ENCODE measurements at places on chromosomes 12 and 14.

- peak; percentile 61 for DNase-seq
These were observed 59.7 kb upstream of the NAP1L1 start for GRCh38 chr12:76144245-76144549.

GRCh38 chr12:78395961-78396360, 468.6 kb upstream of the SYT1 start:
- DNase-seq: no peak

- no peak for DNase-seq
These were observed 116.0 kb upstream of the LHX5 start for GRCh38 chr12:113587720-113588119.

GRCh38 chr12:105234197-105234596, 1.8 kb downstream of the APPL2 start:
- DNase-seq: no peak

DNA sequence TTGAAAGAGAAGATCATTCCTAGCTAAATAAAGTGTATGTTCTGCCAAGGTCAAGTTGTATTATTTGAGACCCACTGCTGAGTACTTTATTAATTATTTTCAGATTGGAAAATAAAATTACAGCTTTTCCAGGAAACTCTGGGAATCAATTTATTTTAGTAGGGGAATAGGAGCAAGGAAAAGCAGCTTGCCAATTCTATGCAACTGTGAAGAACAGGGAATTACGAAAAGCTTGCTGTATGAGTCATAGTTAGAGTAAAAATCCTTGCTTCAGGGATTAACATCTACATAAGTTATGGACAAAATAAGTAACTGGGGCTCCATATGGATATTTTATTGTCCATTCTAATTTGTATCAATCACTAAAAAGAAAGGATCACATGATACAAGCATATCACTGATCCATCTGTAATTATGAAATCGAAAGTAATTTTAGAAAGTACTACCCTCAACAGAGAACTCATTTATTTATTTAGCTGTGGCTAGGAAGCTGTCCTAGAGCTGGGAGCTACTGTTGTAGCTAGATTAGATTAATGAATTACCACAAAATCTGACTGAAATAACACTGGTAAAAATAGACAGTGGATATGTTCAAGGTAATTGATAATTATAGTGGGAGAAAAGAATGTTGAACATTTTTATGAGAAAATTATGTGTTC, 303.5 kb upstream of the NPAS3 start:
- peak; percentile 69 for DNase-seq

GRCh38 chr12:8157484-8158198, 826 bp downstream of the ZNF705A start:
- DNase-seq: no peak

- DNase-seq: no peak
These were observed 97.3 kb upstream of the BTG1 start for GRCh38 chr12:92242907-92243306.

DNA sequence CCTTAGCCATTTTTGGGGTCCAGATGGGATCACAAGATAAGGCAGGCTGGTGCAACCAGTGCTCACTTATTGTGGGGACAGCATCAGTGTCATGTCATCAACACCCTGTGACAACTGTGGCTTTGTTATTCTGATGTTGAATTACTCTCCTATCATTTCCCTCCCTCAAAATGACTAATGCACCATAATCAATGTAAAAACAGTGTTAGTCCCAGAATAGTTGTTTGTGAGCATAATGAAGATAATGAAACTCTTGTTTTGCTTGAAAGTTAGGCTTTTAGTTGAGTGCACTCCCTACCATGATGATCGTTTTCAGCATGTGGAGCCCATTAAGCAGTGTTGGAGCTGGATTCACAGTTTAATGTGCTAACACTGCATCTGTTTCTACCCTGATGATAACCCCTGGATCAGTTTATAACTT, 151.4 kb downstream of the TMTC2 start:
- DNase-seq: no peak

DNA sequence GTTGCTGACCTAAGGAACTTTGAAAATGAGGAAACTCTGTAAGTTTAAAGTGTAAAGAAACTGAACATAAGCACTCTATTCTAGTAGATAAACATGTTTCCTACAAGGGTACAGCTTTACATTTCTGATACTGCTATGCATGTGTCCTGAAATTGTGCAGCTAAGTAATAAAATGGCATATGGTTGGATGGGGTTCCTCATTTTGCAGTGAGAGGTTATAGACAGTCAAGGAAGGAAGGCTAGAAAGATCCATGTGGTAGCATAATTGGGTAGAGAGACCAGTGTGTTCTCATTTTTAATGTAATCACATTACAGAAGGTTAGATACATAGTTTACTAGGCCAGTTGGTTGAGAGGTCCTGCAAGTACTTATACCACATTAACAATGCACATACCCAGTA, 477.0 kb downstream of the TMEM121 start:
- no peak for DNase-seq

DNA sequence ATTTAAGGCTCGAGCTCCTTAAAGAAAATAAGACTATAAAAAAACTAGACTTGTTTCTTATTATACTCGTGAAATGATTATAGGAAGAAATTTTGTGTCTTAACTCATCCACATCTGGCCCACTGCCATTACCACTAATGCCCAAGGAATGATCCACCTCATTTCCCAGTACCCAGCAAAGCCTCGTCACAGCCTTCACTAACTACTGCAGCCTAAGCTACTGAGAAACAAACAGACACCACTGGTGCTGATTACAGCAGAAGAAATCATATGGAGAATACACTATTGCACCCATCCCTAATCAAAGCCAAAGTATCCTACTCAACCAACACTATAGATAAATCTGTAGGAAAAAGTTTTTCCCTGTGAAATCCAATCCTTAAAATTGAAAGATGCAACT, 205.3 kb upstream of the NAV3 start:
- DNase-seq: peak; percentile 83

DNA sequence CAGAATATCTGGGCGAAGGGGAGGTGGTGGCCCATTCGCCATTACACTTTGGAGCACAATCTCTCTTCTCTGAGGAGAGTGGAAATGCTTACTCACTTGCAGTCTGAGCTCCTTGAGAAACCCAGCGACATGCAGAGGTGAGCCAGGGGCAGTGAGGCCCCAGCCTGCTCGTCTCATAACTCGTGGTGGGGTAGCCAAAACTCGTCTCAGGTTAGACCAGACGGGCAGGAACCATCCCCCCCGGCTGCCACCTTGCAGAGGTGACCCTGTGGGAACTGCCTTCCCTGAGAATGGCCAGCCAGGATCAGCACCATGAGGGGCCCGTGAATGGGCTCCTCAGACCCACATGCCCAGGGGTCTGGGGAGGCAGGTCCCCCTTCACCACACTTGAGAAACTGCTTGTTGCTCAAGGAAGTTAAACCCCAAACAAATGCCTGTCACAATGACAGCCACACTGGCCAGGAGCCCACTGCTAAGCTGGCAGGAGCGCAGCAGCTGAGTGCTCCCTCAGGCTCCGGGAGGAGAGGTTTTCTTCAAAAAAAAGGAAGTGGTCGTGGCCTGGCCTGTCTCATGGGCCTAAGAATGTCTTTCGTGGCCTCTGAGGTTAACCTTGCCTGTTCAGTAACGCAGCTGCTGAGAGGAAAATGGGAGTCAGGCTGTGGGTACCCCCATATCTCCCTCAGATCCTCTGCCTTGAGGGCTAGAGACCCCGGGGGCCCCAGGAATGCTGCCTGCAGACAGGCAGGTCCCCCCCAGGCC, 9.2 kb upstream of the ALDH2 start:
- DNase-seq: peak; percentile 71

DNA sequence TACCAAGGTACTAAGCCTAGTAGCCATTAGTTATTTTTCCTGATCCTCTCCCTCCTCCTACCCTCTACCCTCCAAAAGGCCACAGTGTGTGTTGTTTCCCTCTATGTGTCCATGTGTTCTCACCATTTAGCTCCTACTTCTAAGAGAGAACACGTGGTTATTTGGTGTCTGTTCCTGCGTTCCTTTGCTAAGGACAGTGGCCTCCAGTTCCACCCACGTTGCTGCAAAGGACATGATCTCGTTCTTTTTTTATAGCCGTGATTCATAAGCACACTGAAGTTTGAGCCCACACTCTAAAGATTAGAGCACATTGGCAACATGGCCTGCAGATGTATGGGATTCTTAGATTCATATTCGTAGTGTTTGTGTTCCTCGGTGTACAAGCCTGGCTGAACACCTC, 8.1 kb upstream of the STX2 start:
- peak; percentile 60 for DNase-seq

- no peak for DNase-seq
These were observed 22.7 kb upstream of the PNMA1 start for GRCh38 chr14:73736842-73737241.

DNA sequence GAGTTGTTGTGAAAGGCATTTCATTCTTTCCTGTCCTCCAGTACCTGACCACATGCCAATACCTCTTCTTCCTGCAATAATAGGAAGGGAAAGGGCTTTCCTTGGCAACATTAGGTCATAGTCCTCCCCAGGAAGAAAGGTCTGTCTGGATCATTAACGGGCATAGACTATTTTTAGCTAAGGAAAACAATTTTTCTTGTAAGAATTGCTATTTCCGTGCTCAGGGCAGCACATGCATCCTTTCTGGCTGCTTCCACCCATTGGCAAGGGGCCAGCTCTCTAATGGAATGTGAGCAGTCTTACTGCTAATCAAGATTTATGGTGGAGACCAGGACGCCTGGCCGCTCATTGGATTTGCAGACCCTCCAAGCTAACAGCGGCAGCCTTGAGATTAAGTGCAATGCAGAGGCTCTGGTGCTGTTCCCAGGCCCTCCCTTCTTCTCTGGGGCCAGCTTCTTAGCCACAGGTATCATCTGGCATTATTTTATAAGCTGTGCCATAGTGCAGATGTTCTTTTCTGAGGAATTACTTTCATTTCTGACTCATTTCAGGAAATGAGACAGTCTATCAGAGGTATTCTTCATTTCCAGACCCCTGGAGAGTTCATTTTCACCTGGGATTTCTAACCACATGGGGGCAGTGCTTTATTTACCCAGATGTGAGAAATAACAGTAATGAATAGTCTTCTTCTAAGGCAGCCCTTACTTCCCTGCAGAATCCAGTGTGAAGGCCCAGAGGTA, 52.9 kb downstream of the ANO6 start:
- peak; percentile 96 for DNase-seq

GRCh38 chr12:80201908-80202307, 102.6 kb downstream of the OTOGL start:
- DNase-seq: no peak

DNA sequence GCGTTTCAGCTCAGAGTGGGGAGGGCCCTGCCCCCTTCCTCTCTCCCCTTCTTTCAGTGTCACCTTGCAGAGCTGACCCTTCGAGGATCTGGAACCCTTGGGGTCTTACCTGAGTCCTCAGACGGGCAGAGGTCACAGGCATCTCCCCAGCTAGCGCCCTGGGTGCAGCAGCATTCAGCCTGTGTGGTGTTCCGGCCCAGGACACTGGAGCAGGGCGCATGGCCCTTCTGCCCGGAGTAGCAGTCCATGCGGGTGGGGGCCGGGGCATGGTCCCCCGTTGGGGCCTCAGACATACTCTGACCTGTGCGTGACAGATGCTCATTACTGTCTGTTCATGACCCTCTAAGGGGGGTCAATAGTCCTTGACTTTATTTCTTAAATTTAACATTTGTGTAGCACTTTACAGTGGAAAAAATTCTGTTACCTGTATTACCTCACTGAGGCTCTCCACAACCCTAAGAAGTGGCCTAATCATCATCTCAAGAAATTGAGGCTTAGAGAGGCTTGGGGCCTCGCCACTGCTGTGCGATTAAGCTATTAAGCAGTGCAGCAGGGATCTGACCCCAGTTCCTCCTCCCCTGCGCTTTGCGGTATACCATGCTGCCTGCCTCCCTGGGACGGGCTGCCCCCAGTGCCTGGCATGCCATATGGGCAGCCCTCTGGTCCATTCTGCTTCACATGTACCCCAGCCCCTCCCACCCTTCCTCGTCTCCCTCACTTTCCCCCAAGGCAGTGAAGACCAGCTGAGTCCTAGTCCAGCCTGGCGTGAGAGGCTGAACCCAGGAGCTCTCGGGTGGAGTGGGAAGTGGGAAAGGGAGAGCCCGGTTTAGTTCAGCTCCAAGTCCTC, 11.5 kb downstream of the ISCA2 start:
- no peak for DNase-seq

DNA sequence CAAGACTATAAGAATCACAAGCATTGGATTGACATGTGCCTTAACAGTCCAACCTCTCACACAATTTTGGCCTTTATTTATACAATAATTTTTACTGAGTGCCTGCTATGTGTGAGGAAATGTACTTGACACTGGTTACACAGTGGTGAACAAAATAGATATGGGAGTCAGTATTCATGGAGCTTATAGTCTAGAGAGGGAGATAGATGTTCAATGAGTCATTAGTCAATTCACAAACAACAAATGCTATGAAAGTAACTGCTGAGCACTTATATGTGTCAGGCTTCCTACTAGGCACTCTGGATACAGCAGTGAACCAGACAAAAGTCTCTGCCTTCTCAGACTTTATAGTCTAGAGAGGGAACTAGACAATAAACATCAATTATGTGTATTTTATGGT, 3.7 kb downstream of the CFAP54 start:
- DNase-seq: peak; percentile 57

- no peak for DNase-seq
These were observed 113.3 kb upstream of the SOX5 start for GRCh38 chr12:24062642-24063245.

DNA sequence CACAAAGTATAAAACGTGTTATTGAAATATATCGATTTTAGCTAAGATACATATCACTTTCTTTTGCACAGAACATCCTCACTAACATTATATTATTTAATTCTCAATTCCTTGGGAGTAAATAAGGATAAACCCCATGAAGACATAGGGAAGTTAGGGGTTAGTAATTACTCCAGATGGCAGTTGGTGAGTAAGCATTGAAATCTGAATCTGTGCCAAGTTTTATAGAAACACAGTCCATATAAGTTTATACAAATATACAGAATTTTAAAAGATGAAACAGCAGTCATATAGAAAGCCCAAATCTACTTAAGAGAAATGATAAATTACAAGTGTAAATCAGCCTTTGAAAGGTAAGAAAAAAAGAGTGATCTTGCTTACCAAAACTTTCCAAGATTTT, 200.4 kb upstream of the SYT10 start:
- DNase-seq: no peak

DNA sequence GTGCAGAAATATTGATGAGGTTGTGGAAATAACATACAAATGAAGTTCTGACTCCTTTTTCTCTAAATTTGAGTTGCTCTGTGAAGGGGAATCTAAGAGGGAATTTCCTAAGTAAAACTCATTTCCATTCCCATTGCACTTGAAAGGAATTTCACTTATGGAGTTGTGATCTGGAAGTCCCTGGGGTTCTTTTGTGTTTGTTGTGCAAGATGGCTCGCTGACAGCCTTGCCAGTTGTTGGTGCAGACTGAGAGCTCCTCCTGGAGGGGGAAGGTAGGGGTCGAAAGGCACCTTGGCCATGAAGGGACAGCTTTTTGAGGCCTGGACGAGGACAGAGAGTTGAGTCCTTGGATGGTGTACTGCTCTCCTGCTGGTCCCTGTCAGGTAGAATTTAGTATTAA, 72.0 kb downstream of the C12orf56 start:
- DNase-seq: peak; percentile 3

GRCh38 chr12:108730365-108731104, 783 bp downstream of the CORO1C start:
- DNase-seq: peak; percentile 82

Data from EH (cell line).